ENCODE measurements at places on chromosomes 7 and 10.
A peak's percentile ranks its signal among the peaks of the same experiment; 100 is the strongest.

DNA sequence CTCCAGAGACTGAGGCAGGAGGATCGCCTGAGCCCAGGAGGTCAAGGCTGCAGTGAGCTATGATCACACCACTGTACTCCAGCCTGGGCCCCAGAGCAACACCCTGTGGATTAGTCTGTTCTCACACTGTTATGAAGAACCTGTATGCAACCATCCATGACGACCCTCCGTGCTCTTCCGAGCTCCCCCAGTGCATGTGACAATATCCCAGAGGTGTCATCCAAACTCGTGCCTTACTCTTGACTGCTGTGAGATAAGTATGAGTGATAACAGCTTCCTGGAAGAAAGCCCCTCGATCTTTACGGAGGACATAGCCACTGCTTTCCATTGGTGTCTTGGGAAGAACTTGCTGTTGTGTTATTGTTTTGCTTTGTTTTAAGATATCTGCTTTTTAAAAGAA lies 591.9 kb downstream of the GALNT17 start:
- no peak for DNase-seq

DNA sequence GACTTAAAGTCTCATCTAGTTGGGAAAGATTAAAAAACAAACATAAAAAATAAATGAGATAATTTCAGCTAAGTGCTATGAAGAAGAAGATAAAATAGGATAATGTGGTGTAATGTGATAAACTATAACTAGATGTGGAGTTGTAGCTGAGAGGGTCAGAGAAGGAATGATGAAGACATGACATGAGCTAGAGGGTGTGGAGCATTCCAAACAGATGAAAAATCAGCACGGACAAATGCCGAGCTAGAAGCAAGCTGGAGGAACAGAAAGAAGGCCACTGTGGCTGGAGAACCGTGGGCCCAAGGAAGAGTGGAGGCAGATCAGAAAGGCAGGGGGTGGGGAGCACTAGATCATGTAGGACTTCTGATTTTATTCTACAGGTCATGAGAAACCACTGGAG lies 70.6 kb downstream of the CDK6 start:
- DNase-seq = no peak

- DNase-seq = no peak
These were observed 403 bp upstream of the ENO4 start for GRCh38 chr10:116848944-116849247.

- no peak for DNase-seq
These were observed 77.1 kb downstream of the DNAJC1 start for GRCh38 chr10:21926358-21926925.

- DNase-seq = peak; percentile 84
These were observed 867.3 kb upstream of the AUTS2 start for GRCh38 chr7:68730964-68731363.
